ENCODE measurements at places on chromosomes 11 and 22.

GRCh38 chr22:29184849-29185490 is 20.7 kb upstream of the EMID1 start:
- DNase-seq = no peak

DNA sequence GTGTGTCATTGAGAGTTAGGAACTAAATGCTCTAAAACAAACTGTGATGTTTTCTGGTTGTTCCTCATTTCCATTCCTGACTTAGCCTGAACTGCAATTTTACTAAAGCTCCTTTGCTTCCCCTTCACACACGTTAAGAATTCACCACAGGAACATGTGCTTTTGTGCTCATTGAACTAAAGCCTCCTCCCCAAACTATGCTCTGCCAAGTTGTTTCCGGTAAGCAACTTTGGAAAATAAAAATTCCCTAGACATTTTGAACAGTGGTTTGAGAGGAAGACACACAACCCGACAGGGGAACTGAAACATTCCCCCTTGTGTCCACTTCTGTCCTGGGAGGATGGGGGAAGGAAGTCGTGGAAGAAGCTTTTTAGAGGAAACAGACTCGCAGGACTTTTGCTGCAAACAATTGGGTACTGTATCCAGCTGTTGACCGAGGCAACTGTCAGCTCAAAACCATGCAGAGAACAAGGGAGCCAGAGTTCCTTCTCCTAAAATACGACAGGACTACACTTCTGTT is 66.9 kb downstream of the GAB2 start:
- no peak for DNase-seq

- DNase-seq = no peak
Measured at GRCh38 chr11:107042748-107043147, 24.5 kb upstream of the GUCY1A2 start.

DNA sequence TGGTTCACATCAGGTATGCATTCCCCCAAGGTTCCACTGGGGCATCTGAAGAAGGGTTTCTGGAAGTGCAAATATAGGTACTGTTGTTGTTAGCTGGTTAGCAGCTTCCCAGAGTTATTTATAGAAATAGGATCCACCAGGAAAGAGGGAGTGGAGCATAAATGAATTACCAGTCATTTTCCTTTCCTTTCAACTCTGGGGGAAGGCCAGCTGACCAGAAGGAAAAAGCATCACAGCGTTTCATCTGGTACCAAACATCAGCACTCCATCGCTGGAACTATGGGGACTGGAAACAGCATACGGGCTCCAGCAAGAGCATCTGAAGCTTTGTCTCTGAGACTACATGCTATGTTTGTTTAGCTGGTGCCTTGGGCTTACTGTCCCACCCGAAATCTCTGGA is 378.2 kb upstream of the NARS2 start:
- no peak for DNase-seq

DNA sequence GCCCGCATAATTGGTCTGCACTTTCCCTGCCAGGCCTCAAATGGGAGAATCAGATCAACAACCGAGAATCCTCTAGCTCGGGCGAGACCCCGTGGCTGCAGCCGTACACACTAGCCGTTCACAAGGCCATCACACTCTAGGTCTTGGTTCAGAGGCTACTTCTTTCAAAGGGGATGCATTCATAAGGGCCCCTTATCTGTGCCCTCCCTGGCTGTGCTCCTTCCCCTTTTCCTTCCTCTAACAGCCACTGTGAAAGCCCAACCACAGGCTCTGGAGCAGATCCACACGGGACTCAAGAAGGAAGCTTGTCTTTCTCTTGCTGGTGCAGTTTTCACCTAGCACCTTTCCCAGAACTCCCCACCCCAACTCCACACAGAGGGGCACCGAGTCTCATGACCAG is 24.5 kb downstream of the SMIM38 start:
- DNase-seq = no peak

Data from bone marrow (tissue), 2 donors.